ENCODE measurements at places on chromosomes 7 and 10.

GRCh38 chr10:92387289-92387940, 96.4 kb downstream of the MARCHF5 start:
- DNase-seq = no peak

DNA sequence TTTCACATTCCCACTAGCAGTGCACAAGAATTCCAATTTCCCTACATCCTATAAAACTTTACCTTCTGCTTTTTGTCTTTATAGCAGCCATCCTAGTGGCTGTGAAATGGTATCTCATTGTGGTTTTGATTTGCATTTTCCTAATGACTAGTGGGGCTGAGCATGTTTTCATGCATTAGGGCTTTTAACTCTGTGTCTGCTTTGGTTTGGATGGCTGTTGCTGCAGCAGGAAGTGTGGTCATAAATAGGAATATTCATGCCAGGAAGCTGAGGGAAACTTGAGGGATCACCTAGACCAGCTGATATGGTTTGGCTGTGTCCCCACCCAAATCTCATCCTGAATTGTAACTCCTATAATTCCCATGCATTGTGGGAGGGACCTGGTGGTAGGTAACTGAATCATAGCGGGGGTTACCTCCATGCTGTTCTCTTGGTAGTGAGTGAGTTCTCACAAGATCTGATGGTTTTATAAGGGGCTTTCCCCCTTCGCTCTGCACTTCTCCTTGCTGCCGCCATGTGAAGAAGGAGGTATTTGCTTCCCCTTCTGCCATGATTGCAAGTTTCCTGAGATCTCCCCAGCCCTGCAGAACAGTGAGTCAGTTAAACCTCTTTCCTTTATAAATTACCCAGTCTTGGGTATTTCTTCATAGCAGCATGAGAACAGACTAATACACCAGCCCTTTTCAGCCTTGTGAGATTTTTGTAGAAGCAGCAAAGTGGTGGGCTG, 181.8 kb upstream of the PITRM1 start:
- DNase-seq = no peak

DNA sequence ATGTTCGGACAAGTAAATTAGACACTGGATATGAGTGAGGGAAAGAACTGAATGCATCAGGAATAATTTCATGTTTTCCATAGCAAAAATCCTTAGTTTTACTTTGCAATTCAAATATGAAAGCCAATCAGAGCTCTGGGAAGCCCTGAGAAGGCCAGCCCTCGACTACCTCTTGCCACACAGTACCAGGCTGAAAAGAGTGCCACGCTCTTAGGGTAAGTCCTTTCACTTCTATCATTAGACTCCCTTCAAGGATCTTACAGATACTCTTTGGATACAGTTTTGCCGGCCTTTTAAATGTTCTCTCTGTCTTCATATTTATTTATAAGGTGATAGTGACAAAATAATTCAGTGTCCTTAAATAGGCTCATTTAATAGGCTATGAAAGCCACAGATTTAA, 1.9 kb downstream of the COBL start:
- DNase-seq = no peak

DNA sequence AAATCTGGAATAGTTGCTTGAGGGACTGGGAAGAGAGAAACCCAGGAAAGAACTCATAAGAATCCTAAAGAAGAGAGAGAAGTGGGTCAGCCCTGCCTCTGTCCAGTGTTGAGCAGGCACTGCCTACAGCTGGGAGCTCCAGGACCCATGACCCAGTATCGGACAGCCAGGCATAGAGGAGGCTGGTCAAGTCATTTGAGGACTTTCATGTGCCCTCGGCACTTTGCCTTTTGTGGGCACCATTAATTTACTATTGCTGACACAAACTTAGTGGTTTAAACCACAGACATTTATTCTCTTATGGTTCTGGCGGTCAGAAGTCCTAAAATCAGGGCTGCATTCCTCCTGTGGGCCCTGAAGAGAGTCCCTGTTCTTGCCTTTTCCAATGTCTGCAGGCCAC, 60.3 kb downstream of the CPXM2 start:
- no peak for DNase-seq

- DNase-seq = no peak
Measured at GRCh38 chr10:108358912-108359311, 1194.4 kb upstream of the SORCS1 start.

- DNase-seq = no peak
Measured at GRCh38 chr10:118839348-118839747, 84.6 kb upstream of the CACUL1 start.

- DNase-seq = no peak
Measured at GRCh38 chr10:969473-970150, 18.6 kb upstream of the GTPBP4 start.

GRCh38 chr7:95046494-95047240, 139.3 kb downstream of the PPP1R9A start:
- no peak for DNase-seq

DNA sequence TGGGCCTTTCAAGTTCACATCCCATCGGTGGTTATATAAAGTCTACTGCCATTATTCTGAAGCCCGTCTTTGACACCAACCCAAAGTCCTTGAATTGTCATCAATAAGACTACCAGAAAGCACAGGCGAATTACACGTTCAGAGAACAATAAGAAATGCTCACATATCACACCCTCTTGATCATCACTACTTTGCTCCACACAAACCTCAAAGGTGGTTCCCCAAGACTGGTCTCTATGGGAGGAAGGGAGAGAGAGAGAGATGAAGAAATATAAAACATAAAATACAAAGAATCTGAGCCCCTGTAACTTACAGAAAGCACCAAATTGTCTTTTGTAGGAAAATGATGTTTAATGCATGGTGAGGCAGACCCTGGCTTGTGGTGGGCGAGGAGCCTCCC, 4.4 kb downstream of the HIPK2 start:
- DNase-seq = no peak

- DNase-seq = no peak
Measured at GRCh38 chr7:6205971-6206660, 66.3 kb downstream of the CYTH3 start.

GRCh38 chr10:28930514-28931495, 253.5 kb downstream of the BAMBI start:
- DNase-seq = no peak

GRCh38 chr7:27680610-27681009, 17.9 kb upstream of the HIBADH start:
- DNase-seq = no peak

DNA sequence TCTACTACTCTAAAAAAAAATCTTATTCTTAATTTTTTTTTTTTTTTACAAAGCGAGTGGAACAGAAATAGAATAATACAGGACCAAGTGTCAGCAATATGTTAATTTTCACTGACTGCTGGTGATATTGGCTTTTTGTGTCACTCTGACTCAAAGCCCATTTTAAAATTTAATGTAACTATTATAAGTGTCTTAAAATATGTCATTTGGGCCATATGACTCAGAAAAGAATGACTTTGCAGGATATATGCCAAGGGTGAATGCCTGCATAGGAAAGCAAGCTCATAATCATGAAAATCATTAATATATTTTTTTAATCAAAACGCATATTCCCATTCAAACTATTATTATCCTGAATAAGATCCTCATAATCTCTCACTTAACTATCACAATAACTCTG, 149.2 kb downstream of the GNAT3 start:
- no peak for DNase-seq

Measured in activated CD4-positive, alpha-beta T cell treated with anti-CD3 and anti-CD28 coated beads, Interleukin-2, amount 50 U/mL, for 24 hours (primary cell).